HAP-1 (cell line): ENCODE measurements at places on chromosomes 16 and 17.

- no peak for DNase-seq
These were observed 247.0 kb downstream of the CHD9NB start for GRCh38 chr16:52805559-52806168.

DNA sequence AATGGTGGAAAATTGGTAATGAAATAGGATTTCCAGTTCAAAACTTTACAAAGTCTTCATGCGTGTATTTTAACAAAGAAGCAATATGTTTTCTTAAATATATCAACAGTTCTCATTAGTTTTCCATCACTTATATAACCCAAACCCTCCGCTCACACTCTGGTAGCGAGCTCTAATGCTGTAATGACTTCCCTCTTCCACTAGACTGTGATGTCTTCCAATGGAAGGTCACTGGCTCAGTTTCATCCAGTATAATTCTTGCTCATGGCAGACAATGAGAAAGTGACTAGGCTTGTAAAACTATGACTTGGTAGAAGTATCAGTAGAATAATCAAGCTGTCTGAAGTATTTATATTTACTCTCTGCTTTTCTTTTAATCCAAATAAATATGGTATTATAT is 32.8 kb downstream of the NETO2 start:
- DNase-seq, result no peak

DNA sequence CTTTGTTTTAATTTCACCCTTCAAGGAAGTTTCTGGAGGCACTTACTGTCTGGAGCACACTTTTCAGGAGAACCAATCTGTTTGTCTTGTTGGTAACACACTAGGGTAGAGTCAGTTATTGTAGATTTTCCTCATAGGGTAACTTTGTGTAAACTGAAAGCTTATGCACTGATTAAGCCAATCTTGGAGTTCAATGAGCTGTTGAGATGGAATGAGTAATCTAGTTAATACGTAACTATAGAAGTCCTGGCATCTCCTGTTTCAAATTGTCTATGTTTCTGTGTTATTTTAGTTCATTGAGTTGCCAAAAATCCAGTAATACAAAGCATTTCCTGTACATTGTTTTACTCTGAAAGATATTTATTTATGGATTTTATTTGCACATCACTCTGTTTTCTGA is 111.6 kb upstream of the HAS3 start:
- DNase-seq, result no peak

DNA sequence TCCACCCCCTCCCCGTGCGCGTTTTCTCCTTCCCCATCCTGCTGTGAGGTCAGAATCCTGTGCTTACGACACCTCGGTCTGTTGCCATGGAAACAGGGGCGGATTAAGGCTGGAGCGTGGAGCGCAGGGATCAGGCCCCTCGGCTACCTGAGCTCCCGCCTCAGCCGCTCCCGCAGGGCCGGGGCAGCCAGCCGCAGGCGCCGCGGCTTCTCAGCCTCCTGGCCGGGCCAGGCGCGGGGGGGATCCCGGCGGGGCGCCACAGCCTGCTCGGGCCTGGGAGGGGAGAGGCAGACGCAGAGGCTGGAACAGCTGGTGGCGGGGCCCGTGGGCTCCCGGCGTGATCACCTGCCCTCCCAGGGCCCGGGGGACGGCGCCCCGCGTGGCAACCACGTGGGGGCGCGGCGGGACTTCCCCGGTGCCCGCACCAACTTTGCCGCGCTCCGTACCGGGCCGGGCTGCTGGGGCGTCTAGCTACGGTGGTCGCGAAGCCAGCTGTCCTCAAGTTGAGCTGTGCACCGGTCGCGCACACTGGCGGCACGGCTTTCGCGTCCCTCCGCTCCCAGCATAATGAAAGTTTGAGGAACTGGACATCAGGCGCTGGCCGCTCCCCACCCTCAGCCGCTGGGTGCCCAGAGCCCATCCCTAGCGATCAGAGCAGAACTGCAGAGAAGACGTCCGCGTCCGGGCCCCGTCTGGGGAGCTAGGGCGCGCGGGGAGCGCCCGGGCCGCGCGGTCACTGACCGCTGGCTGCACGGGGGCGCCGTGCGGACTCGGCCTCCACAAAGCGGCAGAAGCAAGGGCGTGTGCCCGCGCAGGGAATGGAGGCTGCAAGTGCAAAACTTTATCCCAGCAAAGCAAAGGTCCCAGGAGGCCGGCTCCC is 1.2 kb downstream of the RTN4RL1 start:
- DNase-seq, result peak; percentile 91

- DNase-seq, result no peak
These were observed at the start of gene SLC6A4 for GRCh38 chr17:30235386-30236296. Gene SLC6A4, minus strand, starts transcription at chr17:30235697. Its CDS starts 13,739 bp downstream, at chr17:30221958.

DNA sequence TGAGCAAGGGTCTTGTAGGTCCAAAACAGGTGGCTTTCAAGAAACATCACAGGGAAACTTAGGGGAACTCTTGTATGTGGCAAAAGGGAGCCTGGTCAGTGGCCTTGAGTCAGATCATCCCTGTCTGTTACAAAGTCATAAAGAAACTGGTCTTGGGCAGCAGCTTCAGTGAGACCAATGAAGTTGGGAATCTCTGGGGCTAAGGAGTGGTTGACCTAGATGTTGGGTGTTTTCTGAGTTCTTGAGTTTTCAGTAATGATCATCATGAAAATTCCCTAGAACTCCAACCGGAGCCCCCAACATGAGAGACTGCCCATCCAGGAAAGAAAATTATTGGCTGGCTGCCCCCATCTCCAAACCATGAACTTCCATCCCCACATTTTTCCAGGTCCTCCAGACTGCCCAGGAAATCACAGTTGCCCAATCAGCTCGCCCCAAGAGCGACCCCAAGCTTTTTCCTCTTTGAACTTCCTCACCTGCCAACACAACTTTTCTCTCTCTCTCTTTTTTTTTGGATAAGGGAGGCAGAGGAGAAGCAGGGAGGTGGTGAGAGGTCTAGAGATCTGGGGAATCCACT is 3.9 kb downstream of the CCR7 start:
- DNase-seq, result no peak
